ENCODE measurements at places on chromosomes 11 and 22.

DNA sequence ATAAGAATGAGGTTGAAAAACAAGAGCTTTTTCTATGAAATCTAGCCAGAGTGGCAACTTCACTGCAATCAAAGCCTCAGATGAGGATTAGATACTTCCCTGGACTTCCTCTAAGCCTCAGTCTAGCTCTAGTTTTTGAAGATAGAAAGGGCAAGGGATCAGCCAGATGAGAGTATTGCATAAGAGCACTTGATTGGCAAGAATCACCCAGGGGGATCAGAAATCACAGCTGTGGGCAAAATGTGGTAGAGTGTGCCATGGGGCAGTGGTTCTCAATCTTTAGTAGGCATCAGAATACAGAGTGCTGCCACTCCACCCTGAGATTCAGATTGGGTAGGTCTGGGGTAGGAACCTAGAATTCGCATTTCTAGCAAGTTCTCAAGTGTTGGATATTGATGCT lies 82.4 kb downstream of the EXT2 start:
- no peak for DNase-seq

DNA sequence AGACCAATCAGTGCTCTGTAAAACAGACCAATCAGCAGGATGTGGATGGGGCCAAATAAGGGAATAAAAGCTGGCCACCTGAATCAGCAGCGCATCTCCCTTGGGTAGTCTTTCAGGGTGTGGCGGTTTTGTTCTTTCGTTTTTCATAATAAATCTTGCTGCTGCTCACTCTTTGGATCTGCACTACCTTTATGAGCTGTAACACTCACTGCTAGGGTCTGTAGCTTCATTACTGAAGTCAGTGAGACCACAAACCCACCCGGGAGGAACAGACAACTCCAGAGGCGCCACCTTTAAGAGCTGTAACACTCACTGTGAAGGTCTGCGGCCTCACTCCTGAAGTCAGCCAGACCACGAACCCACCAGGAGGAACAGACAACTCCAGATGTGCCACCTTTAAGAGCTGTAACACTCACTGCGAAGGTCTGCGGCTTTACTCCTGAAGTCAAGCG lies 175.5 kb upstream of the PDGFD start:
- DNase-seq: no peak

DNA sequence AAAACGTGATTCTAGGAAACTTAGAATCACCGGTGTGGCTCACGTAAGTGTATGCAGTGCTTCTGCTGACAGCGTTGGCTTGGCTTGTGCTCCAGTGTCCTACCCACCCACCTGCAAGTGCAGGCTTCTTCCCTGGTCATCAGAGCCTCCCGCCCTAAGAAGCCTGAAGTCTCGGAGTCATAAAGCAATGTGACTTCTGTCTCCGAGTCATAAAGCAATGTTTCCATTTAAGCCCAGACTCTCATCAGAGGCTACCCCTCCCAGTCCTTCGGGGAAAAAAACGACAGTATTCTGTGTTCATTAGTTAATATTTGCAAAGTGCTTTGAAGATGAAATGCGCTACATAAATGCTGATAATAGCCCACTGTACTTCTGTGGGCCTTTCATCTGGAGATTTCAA lies 293.8 kb downstream of the OPCML start:
- DNase-seq: no peak

DNA sequence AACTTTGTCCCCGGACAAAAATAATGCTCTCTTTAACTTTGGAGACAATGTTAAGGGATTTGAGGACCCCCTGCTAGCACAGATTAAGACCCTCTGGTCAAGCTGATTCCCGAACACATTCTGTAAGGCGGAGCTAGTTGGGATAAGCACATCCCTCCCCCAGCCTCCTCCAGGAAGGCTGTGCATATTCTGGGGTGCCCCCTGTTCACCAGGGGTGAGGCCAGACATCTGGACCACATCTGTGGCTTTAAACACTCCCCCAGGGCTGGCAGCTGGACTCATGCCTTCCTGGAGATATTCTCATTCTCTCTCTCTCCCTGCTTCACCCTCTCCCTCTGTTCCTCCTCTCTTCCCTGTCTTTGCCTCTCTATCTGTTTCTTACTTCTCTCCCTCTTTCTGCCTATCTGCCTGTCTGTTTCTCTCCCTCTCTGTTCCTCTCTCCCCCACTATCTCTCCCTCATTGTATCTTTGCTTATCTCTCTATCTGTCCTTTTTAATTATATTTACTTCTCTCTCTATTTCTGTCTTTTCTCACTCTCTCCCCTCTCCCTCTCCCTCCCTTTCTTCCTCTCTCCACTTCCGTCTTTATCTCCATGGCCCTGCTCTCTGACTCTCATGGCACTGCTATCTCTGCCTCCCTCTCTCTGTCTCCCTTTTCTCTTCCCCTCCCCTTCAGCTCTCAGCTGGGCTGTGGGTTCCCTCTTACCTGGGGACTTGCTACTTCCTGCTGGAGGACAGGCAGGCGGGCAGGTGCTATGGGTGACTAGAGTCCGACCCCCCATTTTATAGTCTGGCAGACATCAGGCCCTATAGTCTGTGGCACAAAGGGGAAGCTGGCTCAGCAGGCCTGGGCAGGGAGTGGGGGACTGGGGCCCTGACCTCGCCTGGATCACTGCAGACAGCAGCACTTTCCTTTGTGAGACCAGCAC lies at the start of gene CRYBB1:
TSS of gene CRYBB1 (minus strand) at position 757 of the 929 bp plus-strand sequence. CDS start 1,708 bp downstream, outside the sequence.
- no peak for DNase-seq

DNA sequence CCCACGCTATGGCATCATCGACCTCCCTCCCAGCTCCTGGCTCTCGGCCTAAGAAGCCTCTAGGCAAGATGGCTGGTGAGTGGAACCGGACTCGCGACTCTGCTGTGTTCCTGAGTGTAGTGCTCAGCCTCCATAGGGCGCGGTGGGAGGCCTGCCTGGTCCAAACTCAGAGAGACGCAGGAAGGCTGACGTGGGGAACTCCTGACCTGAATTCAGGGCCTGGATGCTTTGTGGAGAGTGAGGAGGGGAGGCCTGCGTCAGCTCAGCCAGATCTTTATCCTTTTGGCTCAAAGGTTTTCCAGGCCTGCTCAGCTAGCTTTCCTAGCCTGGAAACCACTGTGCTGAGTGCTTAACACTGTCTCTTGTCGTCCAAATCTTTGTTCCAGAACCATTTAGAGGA lies 8.0 kb downstream of the TIRAP start:
- DNase-seq: no peak

- no peak for DNase-seq
Observed at GRCh38 chr11:132240374-132240773, 870.0 kb downstream of the NTM start.

DNA sequence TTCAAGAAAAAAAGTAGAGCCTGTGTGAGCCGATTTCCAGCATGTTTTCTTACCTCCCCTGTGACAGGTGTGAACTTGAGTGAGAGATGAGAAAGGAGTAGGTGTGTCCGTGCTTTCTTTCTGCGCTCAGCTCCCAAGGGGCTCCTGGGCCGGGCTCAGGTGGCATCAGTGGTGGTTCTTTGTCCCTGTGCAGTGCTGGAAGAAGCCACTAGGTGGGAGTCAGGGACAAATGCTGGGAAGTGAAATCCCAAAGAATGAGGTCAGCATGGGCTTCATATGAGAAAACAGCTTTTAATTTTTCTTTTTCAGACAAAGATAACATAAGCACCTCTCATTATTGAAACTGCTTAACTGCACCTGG lies 57.8 kb downstream of the PPFIBP2 start:
- DNase-seq: no peak

DNA sequence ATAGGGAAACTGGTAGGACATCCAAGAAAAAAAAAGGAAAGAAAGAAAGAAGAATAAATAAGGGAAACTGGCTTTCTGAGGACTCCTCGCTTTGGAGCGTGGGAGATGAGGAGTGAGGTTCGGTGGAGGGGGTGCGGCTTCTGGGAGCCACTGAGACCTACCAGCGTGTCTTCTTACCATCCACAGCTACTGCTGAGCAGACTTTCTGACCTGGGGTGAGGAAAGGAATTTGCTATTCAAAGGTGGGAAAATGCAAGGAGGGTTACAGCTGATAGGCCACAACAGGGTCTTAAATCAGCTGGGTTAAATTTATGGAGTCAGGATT lies 488 bp upstream of the SELENOM start:
- no peak for DNase-seq

GRCh38 chr11:71995726-71996291 lies 2.9 kb upstream of the IL18BP start:
- DNase-seq: no peak

DNA sequence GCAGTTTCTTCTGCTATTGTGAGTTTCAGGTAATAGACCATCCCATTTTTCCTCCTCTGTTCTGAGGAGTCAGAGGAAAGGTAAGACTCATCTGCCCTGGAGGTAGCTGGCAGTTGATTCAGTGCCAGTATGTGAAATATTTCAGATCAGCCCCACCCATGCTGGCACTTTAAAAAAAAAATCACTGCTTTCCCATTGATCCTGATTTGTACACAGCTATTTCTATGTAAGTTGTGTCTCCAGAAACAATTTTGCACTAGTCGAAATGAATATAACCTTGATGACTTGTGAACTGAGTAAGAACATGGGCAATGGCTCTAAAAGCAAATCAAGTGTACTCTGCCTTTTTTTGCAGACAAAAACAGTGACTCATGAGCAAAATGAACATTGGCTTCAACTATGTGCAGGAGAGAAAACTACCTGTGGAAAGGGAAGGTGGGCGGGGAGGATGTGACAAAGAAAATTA lies 82.0 kb upstream of the OR5AK2 start:
- no peak for DNase-seq

DNA sequence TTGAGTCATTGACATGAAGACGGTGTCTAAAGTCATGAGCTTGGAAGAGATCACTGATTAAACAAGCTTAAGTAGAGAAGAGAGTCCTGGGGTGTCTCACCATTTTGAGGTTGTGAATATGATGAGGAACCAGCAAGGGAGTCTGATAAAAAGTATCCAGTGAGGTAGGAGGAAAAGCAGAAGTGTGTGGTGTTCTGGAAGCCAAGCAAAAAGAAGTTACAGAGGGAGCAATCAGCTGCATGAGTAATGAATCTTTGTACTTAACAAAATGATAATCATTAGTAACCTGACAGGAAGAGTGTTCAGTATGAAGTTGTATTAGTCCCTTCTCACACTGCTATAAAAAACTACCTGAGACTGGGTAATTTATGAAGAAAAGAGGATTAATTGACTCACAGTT lies 131.3 kb downstream of the C11orf87 start:
- no peak for DNase-seq

DNA sequence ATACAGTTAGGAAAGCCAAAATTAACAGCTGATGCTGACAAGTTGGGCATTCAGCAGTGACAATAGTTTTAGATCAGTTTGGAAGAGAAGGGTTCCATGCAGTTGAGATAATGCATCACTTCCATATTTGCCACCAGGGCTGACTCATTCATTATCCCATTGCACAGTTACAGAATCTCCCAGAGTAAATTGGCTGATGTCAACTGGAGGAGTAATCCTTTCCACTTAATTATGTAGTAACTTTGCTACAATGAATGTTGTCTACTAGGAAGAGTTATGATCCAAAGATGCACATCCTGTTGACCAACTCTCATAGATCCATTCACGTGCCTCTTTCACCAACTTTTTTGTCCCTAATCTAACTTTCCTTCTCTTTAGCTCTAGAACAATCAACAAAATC lies 123.3 kb upstream of the LUZP2 start:
- no peak for DNase-seq

- DNase-seq: no peak
Observed at GRCh38 chr11:14898906-14899305, 6.9 kb upstream of the CYP2R1 start.

DNA sequence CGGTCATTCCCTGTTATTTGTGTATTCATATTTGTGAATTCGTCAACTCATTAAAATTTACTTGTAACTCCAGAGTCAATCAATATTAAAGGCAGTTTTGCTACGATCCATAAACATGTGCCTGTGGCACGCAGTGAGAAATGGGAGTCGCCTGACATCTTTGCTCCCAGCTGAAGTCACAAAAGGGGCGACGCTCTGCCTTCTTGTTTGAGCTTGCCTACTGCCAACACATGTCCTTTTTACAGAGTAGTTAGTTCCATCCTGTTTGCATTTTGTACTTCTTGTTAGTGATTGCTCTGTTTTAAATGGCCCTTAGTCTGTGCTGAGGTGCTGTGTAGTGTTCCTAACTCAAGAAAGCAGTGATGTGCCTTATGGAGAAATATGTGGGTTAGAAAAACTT lies 305.3 kb downstream of the ETS1 start:
- DNase-seq: no peak

- no peak for DNase-seq
Observed at GRCh38 chr11:64008914-64009633, 22.8 kb downstream of the OTUB1 start.

DNA sequence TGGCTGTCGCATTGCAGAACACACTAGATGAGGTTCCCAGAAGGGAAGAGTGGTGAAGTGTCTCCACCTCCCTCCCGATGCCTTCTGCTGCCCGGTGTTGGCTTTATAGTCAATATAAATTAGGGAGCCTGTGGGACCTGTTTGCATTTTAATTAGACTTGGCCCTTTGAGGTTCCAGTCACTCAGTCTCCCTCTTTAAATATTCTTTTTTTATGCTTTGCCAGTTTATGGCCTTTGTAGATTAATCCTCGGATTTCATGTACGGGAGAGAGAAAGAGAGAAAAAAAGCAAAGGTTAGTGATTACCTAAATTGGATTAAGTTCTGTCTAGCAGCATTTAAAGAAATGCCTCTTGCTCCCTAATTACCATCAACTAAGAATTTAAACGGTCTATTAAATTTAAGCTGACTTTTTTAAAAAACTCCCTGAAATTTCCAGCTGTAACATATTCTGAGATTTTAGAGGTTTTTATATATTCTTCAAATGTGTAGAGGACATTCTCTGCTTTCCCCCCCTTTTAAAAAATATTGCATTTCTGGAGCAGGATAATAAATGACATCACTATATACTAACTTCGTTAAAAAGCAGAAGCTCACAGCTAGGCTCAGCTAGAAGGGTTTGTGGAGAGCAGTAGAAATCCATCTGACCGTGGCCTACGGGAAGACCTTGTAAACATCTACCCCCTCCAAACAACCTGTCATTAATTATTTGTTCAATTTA lies 84.4 kb downstream of the PRR5L start:
- DNase-seq: no peak

DNA sequence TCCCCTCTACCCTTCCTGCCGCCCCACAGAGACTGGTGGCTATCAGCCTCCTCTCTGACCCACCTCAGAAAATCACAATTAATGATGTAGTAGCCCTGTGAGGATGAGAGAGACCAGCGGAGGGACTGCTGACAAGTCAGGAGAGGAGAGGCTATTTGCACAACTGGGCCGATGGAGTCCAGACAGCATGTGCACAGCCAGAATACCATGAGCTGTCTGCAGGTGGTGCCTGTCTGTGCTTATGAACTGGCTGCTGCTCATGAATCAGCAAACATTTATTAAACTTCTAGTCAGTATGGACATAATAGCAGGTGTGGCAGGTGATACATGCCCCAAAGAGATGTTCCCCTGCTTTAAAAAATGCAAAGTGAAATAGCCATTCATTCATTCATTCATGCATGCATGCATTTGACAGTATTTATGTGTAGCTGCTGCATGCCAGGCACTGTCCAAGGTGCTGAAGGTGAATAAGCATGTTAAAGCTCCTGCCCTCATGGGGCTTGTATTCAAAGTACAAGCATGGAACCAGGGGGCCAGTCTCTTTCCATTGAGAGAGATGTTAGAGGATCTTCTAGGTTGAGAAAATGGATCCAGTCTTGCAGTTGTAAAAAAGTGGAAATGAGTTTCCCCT lies 141.3 kb downstream of the GRIK4 start:
- DNase-seq: no peak

GRCh38 chr11:130945896-130946295 lies 29.6 kb upstream of the SNX19 start:
- no peak for DNase-seq
